Stimulated activated CD8-positive, alpha-beta memory T cell treated with anti-CD3 and anti-CD28 coated beads, Interleukin-2, amount 100 ng/mL, for 48 hours (primary cell): ENCODE measurements at places on chromosomes 13 and 19.

DNA sequence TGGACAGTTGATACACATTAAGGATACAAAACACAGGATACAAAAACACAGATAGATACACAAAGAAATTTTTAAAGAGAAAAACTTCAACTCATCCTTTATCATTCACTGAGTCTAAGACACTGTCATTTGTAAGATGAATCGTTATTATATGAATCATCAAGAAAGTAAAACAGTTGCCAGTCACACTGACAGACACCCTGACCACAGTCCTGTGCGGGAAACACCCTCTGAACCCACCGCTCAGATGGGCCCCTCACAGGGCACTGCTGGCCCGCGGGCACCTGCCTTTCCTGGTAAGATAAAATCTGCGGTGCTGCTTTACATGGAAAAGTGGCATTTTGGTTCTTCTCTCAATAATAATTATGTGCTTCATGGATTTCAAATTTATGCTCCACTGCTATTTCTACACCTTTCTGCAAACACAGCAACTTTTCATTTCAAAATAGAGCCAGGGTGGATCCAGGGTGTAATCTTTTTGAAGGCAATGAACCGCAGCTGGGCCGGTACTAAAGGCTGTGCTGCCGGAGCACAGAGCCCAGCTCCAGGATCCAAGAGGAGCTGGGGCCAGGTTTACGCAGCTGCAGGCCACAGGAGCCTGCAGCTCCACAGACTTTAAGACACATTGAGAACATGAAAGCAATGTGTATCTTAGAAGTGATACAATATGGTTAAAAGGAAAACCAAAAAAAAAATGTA, 76.8 kb downstream of the TUBGCP3 start:
- DNase-seq: peak; percentile 22

DNA sequence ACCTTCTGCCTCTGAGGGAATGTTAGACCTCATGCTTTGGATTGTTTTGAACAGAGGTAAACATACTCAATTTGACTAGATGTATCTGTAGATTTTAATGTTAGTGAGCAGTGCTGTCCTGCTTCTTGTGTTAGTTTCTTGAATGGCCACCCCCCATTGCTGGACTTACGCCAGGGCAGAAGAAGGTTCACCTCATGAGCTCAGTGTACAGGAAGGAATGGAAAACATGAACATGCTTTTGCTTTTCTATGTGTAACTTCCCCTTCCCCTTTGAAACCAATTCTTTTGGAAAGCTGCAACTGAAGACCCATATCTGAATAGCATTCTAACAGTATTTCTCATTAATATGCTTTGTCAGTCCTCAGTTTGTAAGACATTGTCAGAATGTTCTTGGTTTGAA, 32.3 kb downstream of the WASF3 start:
- no peak for DNase-seq

DNA sequence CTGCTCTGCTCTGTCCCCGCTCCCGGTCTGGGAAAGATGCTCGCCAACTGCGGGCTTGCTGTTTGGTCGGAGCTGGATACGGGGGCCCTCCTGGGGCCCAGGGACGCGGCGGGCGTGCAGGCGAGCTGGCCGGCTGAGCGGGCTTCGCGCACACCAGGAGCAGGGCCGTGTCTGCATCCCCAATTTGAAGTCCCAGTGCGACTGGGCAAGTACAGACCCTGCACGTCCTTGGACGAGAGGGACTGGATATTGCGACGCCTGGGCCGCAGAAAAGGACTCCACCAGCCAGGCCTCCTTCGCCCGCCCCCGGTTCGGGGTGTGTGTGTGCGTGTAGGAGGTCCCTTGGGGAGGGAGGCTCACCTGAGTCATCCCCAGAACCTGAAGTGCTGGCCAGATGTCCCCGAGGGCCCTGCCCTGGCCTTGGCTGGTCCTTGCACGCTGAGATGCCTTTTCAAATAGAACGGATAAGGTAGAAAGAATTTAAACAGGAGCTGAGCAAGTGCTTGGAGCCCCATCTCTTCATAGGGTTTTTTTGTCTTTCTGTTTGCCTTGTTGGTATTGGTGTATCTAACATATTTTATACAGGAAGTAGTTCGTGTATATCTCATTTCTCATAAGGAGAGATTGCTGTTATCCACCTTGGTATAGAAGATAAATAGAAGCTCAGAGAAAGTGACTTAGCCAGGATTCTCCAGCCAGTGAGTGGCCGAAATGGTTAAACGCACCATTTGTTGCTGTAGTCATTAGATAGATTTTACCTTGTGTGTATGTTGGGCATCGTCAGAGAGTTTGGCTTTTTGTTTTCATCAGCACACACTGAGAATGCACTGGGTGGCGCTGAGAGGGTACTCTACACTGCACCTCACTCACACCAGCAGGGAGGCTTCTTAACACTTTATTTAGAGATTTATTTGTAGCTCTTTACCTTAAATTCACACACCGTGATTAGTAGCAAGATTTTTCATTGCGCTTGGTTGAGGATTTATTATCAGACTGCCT, 1.1 kb downstream of the NAXD start:
- peak; percentile 23 for DNase-seq

GRCh38 chr13:32309312-32310133, 5.6 kb downstream of the ZAR1L start:
- no peak for DNase-seq

GRCh38 chr13:73809561-73809960, 324.6 kb downstream of the KLF12 start:
- no peak for DNase-seq

- DNase-seq: no peak
Observed at GRCh38 chr13:30148171-30148754, 159.1 kb downstream of the KATNAL1 start.

GRCh38 chr13:90375851-90376250, 971.6 kb upstream of the MIR17HG start:
- no peak for DNase-seq

DNA sequence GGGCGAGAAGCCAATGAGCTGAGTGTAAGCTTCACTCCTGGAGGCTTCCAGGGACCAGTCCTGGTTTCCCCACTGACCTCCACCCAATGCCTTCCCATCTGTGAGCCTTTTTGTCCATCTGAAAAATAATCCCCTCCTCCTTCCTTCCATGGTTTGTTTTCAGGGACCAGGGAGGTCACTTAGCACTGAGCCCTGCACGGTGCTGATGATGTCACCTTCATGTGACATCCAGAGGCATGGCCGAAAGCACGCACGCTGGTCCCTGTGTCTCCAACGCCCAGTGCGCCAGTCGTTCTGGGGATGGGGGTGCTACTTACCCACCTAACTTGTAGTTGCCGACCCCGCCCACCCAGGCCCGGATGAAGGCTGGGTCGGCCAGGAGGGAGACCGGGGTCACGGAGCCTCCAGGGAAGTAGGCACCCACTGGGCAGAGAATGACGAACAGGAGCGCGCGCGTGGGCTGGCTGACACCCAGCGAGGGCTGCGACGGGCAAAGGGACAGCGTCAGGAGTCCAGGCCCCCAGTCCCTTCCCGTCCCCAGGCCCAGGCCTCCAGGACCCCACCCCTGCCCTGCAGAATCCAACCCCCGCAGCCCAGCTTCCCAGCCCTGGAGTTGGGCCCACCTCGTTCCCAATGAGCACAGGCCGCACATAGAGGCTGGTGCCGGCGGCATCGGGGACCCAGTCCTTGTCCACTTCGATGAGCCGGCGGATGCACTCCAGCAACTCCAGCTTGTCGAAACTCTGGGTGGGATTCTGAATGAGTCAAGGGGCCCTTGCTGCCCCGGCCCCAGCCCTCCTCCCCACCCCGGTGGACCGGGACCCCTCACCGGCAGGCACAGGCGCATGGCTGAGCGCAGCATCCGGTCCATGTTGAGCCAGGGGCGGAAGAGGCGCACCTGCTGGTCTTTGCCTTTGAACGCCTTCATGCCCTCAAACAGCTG, 11.2 kb downstream of the BCAT2 start:
- no peak for DNase-seq

- no peak for DNase-seq
Observed at GRCh38 chr19:16608290-16608739, 19.7 kb downstream of the MED26 start.

DNA sequence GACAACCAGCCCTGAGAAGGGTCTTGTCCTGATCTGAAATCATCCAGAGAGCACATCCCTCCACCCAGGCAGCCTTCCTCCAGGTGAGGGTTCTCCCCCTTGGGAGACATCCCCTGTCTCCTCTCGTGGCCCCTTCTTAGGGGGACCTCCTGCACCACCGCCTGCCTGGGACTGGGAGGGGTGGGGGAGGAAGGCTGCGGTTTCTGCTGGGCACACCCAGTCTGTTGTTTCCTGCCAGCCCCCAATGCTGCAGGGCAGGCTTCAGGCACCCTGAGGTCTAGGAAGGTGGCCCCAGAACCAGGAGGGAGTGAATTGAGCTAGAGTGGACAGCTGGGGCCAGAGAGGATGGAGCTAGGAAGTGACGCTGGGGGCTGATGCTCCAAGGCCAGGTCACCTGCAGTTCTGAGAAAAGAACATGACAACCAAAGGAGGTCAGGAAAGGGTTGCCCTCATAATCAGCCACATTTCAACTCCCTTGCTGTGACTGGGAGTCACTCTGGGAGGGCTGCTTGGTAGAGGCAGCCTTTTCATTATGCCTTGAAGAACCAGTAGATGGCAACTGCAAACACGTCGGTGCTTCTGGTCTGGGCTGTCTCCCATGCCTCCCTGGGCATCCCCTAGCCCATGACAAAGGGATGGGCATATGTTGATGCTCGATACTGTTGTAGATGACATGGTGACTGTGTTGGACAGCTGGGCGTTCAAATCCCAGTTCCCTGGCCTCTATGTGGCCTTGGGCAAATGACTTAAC, 1.4 kb downstream of the ARHGEF18 start:
- DNase-seq: no peak

GRCh38 chr13:84651288-84651687, 769.0 kb upstream of the SLITRK1 start:
- DNase-seq: no peak

DNA sequence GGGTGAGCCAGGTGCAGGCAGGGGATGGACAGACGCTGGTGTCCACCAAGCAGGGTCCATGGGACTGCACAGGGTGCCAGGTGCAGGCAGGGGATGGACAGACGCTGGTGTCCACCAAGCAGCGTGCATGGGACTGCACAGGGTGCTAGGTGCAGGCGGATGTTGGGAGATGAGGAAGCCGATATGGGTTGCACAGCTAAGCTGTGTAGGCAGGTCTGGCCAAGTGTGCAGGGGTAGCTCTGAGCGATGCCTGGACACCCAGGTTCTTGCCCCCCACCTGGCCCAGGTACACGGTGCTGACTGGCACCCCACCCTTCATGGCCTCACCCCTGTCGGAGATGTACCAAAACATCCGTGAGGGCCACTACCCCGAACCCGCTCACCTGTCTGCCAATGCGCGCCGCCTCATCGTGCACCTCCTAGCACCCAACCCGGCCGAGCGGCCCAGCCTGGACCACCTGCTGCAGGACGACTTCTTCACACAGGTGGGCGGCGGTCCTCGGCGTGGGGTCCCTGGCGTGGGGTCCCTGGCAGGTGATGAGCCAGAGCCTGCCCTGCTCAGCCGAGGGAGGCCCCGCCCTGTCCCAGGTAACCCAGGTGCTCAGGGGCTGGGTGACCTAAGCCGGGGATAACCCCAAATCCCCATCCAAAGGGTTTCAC, 3.9 kb downstream of the PLK5 start:
- DNase-seq: no peak

GRCh38 chr13:110367620-110368019, 60.5 kb downstream of the COL4A2 start:
- no peak for DNase-seq

DNA sequence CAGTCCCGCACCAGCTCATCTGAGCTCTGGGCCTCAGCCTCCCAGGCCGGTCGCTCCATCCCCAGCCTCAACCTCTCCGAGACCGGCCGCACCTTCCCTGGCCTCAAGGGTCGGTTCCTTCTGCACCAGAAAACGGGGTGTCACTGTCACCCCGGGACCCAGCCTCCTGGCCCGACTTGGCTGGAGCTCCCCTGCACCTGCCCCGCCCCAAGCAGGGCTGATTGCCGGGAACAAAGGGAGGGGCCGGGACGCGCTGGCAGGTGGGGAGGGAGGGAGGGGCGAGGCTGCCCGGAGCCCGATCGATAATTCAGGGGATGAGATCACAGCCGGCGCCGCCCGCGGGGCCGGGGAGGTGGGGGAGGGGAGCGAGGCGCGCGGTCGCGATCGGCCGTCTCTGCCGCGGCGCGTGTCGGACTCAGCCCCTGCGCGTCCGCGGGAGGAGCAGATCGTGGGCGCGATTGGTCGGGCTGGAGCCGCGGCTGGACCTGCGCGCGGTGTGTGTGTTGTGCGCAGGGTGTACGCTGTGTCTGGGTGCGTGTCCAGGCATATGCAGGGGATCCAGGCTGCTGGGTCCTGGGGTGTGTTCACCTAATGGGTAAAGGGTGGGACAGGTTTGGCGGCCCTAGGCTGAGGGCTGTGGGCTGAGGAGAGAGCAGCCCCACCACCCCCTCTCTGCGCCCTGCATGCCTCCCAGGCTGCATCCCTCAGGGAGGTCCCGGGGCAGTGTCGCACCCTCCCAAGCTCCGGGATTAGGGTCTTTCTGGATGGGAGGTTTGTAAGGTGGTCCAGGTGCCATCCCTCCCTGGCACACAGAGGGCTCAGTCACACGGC, 1.1 kb upstream of the SHC2 start:
- DNase-seq: no peak

- no peak for DNase-seq
Observed at GRCh38 chr19:55227241-55228014, 1.1 kb downstream of the TMEM86B start.

DNA sequence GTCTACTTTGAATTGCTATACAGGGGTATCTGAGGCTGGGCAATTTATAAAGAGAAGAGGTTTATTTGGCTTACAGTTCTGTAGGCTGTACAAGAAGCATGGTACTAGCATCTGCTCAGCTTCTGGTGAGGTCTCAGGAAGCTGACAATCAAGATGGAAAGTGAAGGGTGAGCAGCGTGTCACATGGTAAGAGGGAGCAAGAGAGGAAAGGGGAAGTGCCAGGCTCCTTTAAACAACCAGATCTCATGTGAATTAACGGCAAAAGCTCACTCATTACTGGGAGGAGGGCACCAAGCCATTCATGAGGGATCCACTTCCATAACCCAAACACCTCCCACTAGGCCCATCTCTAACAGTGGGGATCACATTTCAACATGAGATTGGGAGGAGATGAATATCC, 222.4 kb downstream of the TDRD3 start:
- DNase-seq: no peak

DNA sequence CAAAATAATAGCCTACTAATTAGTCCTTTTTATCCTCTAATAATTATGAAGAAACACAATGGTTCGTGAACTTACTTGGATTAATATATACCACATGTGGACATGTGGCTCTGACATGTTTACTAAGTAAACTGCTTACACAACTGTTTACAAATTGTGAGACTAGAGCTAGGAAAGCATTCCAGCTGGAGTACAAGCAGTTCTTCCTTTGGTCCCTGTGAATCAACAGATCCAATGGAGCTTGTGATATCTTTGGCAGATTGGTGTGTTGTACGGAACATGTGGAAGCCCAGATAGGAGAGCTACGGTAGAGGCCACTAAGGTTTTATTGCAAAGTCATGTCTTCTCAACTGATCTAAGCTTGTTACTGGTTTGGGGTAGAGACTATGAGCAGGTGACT, 145.5 kb upstream of the SPRY2 start:
- DNase-seq: no peak

GRCh38 chr13:113638806-113639205, 19.2 kb downstream of the ATP4B start:
- DNase-seq: no peak
